ENCODE measurements at places on chromosomes 3 and 15. TPM values are rescaled to one million over a fixed set of nuclear protein-coding genes. Genes with fewer than 3 reads are reported as not detected.
A peak's percentile ranks its signal among the peaks of the same experiment; 100 is the strongest.

Gene SLC2A2
- 23.3 TPM for polyA plus RNA-seq

DNA sequence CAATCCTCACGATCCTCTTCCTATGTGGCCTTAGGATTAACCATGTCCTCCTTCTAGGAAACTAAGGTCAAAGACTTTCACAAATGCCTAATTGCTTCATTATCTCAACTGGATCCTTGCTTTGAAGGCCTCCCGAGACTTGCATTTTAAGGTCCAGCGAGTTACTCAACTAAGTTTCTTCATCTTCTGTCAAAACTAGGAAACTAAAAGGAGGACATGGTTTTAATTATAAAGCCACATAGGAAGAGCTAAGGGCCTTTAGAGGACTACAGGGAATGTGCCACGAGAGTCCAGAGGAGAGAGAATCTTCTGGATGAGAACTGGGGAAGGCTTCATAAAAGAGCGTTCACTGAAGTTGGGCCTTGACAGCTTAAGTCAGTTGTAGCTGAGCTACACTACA, 87.8 kb upstream of the LPP start:
- DNase-seq = no peak

DNA sequence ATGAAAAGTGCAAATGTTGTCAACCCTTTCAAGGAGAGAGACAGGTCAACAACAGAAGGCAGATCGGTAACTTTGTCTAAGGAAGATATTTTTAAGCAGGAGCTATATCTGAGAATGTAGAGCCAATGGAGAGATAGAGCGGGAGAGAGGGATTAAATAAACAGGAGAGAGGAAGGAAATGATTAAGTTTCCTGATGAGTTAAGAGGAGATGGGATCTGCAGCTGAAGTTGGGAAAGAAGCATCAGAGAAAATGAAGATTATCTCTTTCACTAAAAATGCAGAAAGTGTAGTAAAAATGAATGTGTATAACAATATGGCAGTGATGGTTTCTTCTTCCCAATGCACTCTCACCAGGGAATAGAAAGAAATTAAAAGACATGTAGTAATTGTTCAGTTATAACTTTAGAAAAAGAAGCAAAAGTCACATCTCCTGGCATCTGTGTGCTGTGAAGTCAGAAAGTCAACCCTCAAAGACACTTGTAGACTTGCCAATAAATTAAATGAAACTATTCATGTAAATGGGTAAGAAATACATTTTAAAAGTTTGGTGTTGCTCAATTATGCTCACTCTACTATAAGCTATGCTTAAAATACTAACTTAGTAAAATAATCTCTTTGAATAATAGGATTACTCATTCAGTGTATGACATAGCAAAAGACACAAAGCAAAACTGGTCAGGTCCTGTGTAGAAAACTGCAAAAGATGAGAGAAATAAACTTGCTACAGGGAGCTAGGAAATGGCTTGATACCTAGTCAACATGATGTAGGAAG, 264.6 kb downstream of the ZIC4 start:
- DNase-seq = no peak

DNA sequence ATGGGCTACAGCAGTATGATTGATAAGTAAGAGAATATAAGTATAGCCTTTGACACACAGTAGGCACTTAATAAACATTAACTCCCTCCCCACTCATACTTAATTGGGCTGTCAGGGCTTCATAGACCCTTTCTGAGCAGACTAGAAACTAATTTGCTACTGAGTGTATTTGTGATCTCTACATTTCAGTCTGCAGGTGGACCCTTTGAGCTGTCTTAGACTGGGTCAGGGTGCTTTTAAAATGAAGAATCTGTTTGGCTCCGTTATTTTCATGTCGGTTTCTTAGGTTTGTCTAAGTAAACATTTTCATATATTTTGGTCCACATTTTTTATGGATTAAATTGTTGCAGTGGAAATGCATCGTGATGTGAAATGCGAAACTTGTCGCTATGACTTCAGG, 50.3 kb upstream of the SELENOK start:
- DNase-seq = no peak

DNA sequence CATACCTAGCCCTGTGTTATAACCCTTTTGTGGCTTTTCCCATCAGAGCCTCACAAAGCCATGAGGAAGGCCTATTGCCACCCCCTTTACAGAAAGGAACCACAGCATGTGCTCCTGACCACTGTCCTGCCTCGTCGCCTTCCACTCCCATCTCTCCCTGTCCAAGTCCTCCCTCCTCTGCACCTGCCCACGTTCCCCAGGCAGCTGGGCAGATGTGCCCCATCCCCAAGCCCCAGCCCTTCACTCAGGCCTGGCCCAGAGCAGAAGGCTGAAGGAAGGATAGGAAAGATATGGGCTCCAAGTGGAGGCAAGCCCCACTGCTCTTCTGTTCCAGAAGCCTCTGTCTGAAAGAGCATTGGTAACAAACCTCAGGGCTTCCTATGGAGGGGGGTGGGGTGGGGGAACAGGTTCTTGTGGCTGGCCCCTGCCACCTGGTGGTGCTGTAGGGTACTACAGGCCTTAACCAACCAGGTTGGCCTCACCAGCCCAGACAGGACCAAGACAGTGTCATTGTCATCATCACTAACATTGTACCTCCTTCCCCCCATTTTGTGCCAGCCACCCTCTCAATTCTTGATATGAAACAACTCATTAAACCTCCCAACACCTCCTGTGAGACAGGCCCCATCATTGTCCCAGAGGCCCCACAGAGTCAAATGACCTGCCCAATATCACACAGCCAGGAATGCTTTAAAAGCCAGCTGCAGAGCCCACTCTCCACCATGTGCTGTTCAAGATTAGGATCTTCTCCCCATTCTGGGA, 10.0 kb downstream of the POC1A start:
- DNase-seq = no peak

GRCh38 chr15:62558640-62559380, 393.7 kb upstream of the C2CD4B start:
- DNase-seq = no peak

DNA sequence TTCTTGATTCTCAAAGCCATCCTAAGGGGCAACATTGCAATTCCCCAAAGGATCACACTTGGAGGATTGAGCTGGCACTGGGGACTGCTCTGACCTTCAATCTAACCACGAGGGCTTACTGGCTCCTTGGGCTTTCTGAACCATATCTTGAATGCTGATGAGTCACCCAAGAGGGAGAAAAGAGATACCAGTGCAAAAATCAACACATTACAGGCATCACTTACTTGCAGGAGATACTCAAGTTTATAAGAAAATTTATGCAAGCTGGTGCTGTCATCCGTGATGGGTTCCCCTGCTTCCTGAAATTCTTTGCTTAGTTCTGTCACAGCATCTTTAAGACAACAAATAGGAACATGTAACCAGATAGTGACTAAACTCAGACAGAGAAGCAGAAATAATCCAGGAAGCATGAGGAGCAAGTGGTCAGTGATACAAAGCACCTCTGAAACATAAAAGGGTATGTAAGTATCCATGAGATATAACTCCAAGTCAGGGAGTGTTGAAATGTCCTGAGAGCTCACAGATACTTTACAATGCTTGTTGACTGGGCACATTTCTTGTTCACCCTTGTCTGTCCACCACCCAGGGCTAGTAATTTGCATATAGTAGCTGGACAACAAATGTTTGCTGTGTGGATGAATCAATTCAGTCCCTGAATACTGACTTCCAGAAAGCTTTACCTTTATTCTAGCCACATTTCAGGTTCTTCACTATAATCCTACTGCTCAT, 14.1 kb downstream of the FYCO1 start:
- DNase-seq = no peak

DNA sequence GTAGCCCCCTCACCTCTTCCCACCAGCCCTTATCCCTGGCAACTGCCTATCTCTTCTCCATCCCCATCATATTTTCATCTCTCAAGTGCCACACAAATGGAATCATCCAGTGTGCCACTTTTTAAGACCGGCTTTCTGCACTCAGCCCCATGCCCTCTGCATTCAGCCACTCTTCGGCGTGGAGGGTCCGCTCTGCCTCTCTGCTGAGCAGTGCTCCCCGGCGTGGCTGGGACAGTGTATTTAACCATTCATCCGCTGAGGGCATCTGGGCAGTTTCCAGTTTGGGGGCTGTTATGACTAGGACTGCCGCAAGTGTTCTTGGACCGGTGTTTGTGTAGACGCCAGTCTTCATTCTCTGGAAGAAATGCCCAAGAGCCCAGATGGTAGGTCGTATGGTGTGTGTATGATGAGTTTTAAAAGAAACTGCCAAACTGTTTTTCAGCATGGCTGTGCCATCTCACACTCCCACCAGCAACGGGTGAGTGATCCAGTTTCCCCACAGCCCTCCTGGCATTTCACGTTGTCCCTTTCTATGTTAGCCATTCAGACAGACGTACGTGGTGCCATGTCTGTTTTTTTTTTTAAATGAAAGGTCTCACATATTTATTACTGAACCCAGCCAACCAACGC, 20.9 kb downstream of the IQSEC1 start:
- DNase-seq = no peak

DNA sequence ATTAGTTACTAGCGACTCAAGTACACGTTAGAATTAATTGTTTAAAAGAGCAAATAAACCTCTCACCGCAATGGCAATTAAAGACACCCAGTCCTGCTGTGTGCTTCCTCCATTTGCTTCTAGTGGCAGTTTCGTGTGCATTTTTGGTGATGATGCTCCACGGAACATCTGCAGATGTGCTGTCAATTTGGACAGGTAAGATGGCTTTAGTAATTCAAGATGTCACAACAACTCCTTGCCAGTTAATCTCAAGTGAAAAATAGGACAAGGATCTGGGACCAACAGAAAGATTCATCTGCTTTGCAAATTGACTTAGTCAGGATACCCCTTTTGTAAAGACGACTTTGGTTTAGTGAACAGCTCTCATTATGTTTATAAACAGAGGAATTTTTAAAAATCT, 320.9 kb downstream of the GABRB3 start:
- DNase-seq = no peak

- no peak for DNase-seq
Observed at GRCh38 chr3:45975686-45976085, 19.9 kb downstream of the FYCO1 start.

- DNase-seq = peak; percentile 3
Observed at GRCh38 chr3:167684388-167684993, 30.7 kb upstream of the WDR49 start.
